ENCODE measurements at places on chromosomes 16 and 17.

GRCh38 chr17:44137891-44138709, 3.6 kb upstream of the HROB start:
- peak; percentile 99 for DNase-seq

DNA sequence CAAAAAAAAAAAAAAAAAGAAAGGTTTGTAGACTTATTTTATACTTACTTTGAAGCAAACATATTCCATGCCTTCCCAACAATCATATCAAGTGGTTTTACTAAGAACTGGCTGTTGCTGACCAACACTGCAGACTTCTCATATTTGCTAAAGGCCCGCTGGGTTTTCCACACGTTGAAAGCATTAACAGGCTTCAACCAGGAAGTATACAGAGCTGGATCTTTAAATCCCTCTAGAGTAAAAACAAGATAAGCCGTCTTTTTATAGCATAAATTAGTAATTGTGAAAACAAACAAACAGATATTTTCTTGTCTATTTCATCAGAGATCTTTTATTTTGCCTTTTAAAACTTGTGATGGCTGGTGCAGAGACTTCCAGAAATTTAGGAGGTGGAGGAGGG, 29.1 kb downstream of the TUBD1 start:
- DNase-seq = no peak

DNA sequence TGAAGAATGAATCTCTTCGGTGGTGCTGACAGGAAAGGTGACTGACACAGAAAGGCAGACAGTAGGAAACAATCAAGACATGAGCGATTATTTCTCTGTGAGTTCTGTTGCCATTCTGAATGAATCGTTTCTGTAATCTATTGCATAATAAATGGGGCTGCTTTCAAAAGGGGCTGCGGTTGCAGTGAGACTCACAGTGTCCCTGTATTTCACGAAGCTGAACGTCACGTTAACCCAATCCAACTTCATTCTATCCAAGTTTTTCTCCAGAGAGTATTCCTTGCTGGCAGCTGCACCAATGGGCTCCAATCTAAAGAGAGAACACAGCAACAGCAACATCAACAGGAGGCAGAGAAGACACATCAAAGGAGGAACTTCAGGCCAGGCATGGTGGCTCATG, 75.4 kb downstream of the DNAH3 start:
- no peak for DNase-seq

GRCh38 chr16:70737377-70738082, 51.7 kb upstream of the MTSS2 start:
- no peak for DNase-seq

- DNase-seq = no peak
Observed at GRCh38 chr17:1362964-1363363, 37.1 kb downstream of the YWHAE start.

DNA sequence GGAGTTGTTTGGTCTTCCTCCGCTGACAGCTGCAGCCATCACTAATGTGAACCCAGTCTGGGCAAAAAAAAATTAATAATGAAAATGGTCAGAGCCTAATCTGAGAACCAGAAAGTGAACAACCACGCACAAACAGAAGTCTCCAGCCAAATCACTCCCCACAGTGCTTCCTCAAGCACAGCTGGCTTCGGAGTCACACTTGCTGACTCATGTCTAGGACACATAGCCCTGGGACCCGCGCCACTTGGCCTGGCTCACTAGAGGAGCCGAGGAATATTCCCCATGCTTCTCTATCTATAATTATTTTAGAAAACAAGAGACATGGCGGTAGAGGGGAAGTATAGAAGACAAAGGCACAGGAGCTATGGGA, 109.1 kb downstream of the ZFHX3 start:
- no peak for DNase-seq

DNA sequence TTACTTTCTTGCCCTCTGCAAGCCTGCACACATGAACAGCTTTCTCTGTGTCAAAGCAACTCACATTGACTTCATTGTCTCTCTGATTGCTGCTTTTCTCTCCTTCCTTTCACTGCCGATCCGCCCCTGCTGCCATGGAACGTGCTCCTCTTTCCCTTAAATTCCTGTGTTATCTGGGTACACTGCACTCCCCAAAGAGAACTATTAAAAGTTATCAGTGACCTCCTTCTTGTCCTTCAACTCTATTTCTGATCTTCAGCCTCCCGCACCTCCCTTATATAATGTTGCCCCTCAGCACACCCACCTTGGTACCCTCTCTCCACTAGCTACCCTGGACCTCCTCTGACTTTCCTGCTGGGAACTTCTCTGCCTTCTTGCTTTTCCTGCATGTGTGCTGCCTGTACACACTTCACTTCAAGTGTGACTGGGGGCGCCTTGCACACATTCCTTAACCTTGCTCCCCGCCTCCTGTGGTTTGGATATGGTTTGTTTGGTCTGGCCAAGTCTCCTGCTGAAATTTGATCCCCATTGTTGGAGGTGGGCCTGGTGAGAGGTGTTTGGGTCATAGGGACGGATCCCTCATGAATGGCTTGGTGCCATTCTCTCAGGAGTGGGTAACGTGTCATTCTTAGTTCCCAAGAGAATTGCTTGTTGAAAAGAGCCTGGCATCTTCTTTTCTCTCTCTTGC, 26.7 kb upstream of the PMP22 start:
- DNase-seq = no peak

DNA sequence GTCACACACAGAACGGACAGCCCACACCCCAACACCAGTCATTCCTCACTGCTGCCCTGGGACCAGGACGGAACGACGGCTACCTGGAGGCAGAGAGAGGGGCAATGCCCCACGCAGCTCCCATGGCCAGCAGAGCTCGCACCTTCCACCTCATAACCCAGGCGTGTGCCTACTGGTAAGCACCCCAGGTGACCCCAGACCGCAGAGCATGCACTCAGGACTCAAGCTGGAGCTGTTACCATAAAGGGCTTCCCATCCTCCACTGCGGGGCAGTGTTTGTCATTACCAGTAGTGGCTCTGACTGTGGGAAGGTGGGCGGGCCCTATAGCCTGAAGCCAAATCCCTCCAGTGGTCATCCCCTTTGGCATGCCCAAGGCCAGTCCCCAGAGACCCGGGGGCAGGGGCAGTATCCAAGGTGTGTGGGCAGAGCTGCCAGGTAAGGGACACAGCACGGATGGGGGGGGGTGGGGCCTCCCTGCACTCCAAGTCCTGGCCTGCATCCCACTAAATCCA, 4.7 kb upstream of the BCAR1 start:
- DNase-seq = no peak

DNA sequence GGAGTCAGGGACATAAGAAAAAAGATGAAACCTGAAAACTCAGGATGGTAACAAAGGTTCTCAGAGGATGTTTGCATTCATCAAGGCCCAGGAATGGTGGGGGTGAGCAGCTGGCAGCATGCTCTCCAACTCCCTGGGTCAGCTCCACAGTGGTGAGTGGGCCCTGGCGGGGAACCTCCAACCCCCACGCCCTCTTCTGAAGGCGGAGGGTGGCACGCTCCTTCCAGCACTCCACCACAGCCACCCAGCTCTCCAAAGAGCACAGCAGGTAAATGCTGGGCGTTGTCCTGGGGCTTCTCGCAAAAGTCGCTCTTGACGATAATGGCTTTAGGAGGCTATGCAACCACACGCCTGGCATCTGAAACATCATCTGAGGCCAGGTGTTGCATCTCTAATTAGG, 173.8 kb downstream of the C16orf78 start:
- DNase-seq = no peak

- no peak for DNase-seq
Observed at GRCh38 chr16:67731753-67732095, 12.6 kb upstream of the GFOD2 start.

- DNase-seq = no peak
Observed at GRCh38 chr16:28496844-28497243, 2.4 kb downstream of the APOBR start.

DNA sequence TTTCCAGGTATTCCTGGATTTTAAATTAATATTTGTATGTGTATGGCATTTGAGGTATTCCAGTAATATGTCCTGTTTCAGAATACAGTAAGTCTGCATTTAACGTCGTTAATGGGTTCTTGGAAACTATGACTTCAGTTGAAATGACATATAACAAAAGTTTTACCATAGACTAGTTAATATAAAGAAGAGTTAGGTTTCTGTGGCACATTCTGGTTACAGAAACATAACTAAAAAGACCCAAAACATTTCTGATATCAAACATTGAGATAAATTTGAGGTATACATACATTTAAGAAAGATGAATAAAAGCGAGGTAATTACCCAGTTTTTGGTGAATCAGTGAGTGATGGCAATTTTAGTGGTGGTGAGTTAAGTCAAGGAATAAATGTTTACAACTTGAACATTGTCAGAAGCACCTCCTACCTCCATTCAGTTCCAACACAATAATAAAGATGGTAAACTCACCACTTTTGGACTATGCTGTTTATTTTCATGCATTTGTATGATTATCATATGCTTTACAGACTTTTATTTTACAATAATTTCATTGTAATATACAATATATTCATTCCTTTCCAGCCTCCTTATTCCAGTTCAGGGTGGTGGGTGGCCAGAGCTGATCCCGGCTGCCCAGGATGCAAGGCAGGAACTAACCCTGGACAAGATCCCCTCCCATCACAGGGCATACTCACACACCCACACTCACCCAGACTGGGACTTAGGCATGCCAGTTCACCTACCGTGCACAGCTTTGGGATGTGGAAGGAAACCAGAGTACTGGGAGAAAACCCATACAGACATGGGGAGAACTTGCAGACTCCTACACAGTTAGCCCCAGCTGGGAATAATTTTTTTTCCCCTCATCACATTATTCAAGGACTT, 9.7 kb downstream of the LUC7L3 start:
- no peak for DNase-seq

- DNase-seq = peak; percentile 17
Observed at GRCh38 chr16:65117811-65118448, 3.9 kb downstream of the CDH11 start.

DNA sequence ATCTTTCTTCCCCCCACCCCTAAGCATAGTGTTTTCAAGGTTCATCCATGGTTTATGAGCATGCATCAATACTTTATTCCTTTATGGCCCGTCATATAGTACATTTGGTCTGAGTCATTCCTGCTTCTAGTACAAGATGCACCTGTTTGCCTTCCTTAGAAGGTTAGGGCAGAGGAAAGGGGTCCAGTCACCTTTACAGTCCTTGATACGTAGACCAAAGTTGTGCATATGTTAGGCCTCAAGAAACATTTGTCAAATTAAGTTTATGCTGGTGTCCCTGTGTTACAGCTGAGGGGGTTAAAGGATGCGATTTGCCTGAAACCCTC, 1.4 kb downstream of the CYB5D2 start:
- no peak for DNase-seq

DNA sequence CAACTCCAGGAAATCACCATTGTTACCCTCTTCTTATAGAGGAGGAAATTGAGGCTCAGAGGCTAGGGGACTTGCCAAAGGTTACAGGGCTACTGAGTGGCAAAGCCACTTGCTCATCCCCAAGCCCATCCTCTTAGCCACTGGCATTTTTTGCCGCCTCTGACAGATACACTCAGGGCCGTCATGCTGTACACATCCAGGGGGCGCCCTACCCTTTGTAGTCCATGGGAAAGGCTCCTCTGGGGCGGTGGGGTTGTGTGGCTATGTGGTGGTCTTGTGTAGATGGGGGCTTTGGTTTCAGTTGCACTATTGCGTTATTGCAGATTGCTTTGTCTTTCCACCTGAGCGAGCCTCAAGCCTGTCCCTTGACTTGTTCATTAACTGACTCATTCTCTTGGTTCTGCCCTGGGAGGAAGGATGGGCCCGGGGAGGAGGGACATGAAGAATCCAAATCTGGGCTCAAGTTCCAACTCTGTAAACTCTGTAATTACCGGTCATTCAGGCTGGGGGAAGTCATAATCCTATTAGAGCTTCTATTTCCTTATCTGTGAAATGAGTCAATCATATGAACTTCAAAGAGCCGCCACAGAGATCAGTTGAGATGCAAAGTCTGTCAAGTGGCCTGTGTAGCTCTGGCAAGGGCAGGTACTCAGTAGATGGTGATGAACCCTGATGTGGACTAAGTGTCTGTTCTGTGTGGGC, 2.8 kb downstream of the NOS2 start:
- DNase-seq = no peak

DNA sequence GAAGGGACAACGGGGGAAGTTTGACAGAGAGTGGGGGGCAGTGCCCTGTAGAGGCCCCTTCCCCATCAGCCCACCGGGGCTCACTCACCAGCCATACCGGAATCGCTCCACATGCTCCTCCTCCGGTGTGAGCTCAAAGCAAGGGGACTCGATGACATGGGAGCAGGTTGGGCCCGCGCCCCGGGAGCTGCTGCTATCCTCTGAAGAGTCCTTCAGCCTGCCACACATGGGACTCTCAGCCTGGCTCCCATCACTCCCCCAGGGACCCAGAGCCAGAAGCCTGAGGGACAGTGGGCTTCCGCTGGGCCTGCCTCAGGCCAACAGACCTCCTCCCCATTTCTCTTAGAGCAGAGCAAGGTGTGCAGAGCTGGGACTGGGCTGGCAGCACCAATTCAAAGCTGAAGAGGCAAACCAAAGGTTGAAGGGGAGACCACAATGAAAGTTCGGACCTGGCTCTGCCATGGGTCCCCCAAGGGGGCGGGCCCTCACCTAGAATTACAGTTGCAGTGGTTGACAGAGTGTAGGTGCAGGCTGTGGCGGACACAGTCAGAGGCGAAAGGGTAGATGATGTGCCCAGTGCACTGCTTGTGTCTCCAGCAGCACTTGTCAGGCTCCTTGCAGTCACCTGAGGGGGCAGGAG, 7.3 kb downstream of the PROCA1 start:
- DNase-seq = no peak

DNA sequence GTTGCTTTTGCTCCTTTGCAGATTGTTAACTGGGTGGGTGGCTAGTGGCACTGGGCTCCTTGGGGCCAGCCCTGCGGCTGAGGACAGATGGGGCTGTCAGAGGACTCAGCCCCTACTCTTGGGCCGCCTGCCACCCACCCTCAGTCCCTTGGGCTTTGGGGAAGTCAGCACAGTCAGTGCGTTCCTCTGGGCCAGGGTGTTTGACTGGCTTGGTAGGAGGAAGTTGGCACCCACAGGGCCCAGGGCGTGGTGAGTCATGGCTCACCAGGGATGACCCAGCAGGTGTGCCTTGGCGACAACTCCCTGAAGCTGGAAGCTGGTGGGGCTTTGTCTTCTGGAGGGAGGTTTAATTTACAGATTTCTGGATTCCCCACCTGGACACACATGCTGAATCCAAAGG, 32.4 kb downstream of the HAPSTR1 start:
- no peak for DNase-seq

All from HTR-8/SVneo (cell line).